Smooth muscle cell of the umbilical artery (primary cell): ENCODE measurements at places on chromosomes 4 and X. TPM values are rescaled to one million over a fixed set of nuclear protein-coding genes. Genes with fewer than 3 reads are reported as not detected.

The GLRA2 gene
- not detected in 2 replicates for total RNA-seq

The MAGEA8 gene
- total RNA-seq: not detected in 2 replicates

The BCOR gene
- total RNA-seq: 14.3 and 32.4 TPM in 2 replicates

The CENPVL1 gene
- not detected in 2 replicates for total RNA-seq

The DCAF8L2 gene
- total RNA-seq: not detected in 2 replicates

The TKTL1 gene
- total RNA-seq: not detected in 2 replicates

The TCEANC gene
- total RNA-seq: 1.5 and 3.9 TPM in 2 replicates

The ASB12 gene
- not detected in 2 replicates for total RNA-seq

The GPR119 gene
- total RNA-seq: not detected in 2 replicates

The PLXNB3 gene
- 6.2 and 24.6 TPM in 2 replicates for total RNA-seq

The PPP1R2C gene
- not detected in 2 replicates for total RNA-seq

The TKTL2 gene
- total RNA-seq: not detected in 2 replicates

The FATE1 gene
- total RNA-seq: not detected in 2 replicates

The JCHAIN gene
- total RNA-seq: 1.2 TPM in 1 of 2 replicates, not detected in the other

The SMIM10L2A gene
- 0.18 and 0.59 TPM in 2 replicates for total RNA-seq

The AMOT gene
- 5.0 and 8.2 TPM in 2 replicates for total RNA-seq

The XPNPEP2 gene
- not detected in 2 replicates for total RNA-seq
